ENCODE measurements at places on chromosomes 12 and 14. TPM values are rescaled to one million over a fixed set of nuclear protein-coding genes. Genes with fewer than 3 reads are reported as not detected.
A peak's percentile ranks its signal among the peaks of the same experiment; 100 is the strongest.

Gene CISTR
- total RNA-seq: not detected

Gene KRT6C
- not detected for total RNA-seq

Gene TAS2R43
- 19.5 TPM for total RNA-seq

Gene ART4
- total RNA-seq: 1.2 TPM

GRCh38 chr12:78328524-78328923 lies 497.8 kb downstream of the NAV3 start:
- no peak overlapping the region for H3K4me3 ChIP-seq
- H3K27me3 ChIP-seq: no peaks in the 10 kb centered on the region
- H3K27ac ChIP-seq: no peak overlapping the region
- H3K4me1 ChIP-seq: no peaks in the 10 kb centered on the region
- H3K36me3 ChIP-seq: no peaks in the 10 kb centered on the region
- DNase-seq: no peak

- no peak overlapping the region for H3K4me3 ChIP-seq
- H3K36me3 ChIP-seq: no peaks in the 10 kb centered on the region
- H3K27ac ChIP-seq: no peak overlapping the region
- H3K4me1 ChIP-seq: no peaks in the 10 kb centered on the region
- no peaks in the 10 kb centered on the region for H3K27me3 ChIP-seq
- no peak for DNase-seq
Observed at GRCh38 chr14:75857199-75857598, 124.6 kb downstream of the TGFB3 start.

- DNase-seq: peak; percentile 64
- peak overlapping the region; percentile 11 for H3K27ac ChIP-seq
- H3K36me3 ChIP-seq: no peaks in the 10 kb centered on the region
- H3K27me3 ChIP-seq: no peaks in the 10 kb centered on the region
- no peaks in the 10 kb centered on the region for H3K4me1 ChIP-seq
- H3K4me3 ChIP-seq: no peak overlapping the region
Observed at GRCh38 chr14:52012635-52013034, 23.3 kb downstream of the RTRAF start.

- no peak overlapping the region for H3K4me3 ChIP-seq
- no peaks in the 10 kb centered on the region for H3K4me1 ChIP-seq
- H3K36me3 ChIP-seq: no peaks in the 10 kb centered on the region
- H3K27me3 ChIP-seq: no peaks in the 10 kb centered on the region
- DNase-seq: no peak
- H3K27ac ChIP-seq: no peak overlapping the region
Observed at GRCh38 chr14:57549765-57550420, 56.2 kb upstream of the CCDC198 start.

DNA sequence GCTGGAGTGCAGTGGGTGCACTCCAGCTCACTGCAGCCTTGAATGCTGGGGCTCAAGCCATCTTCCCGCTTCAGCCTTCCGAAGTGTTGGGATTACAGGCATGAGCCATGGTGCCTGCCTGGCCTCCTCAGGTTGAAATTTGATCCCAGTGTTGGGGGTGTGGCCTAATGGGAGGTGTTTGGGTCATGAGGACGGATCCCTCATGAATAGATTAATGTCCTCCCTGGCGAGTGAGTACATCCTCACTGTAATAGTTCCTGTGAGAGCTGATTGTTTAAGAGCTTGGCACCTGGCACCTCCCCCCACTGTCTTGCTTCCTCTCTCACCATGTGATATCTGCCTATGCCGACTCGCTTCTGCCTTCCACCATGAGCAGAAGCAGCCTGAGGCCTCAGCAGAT lies 84.7 kb downstream of the TSPAN9 start:
- H3K36me3 ChIP-seq: no peaks in the 10 kb centered on the region
- no peaks in the 10 kb centered on the region for H3K4me1 ChIP-seq
- H3K27me3 ChIP-seq: no peaks in the 10 kb centered on the region
- no peak for DNase-seq
- H3K27ac ChIP-seq: no peak overlapping the region
- H3K4me3 ChIP-seq: no peak overlapping the region

GRCh38 chr12:88383405-88383804 lies 196.9 kb downstream of the KITLG start:
- H3K36me3 ChIP-seq: no peaks in the 10 kb centered on the region
- H3K4me3 ChIP-seq: no peak overlapping the region
- no peaks in the 10 kb centered on the region for H3K27me3 ChIP-seq
- H3K4me1 ChIP-seq: no peaks in the 10 kb centered on the region
- H3K27ac ChIP-seq: no peak overlapping the region
- DNase-seq: no peak

GRCh38 chr12:92075425-92075914 lies 70.2 kb downstream of the BTG1 start:
- H3K27me3 ChIP-seq: no peaks in the 10 kb centered on the region
- no peaks in the 10 kb centered on the region for H3K36me3 ChIP-seq
- no peak for DNase-seq
- H3K4me3 ChIP-seq: no peak overlapping the region

Measured in uterus (tissue), 4 donors.